Lower lobe of right lung (tissue), 2 donors: ENCODE measurements at places on chromosomes 6 and 20. TPM values are rescaled to one million over a fixed set of nuclear protein-coding genes. Genes with fewer than 3 reads are reported as not detected.

The HMGCLL1 gene
- 4.3 TPM for total RNA-seq

The CDH4 gene
- total RNA-seq = 0.06 TPM

The PMEPA1 gene
- 26.9 TPM for total RNA-seq

The ENPP5 gene
- total RNA-seq = 11.4 TPM

The OR2H1 gene
- total RNA-seq = not detected

The ADGRB3 gene
- 2.3 TPM for total RNA-seq

The OR2B6 gene
- not detected for total RNA-seq

The APCDD1L gene
- not detected for total RNA-seq

The CTCFL gene
- not detected for total RNA-seq

The ATP6V1G2 gene
- 1.6 TPM for total RNA-seq

The BCAS1 gene
- 2.8 TPM for total RNA-seq

The CGA gene
- not detected for total RNA-seq

The NEURL2 gene
- 2.4 TPM for total RNA-seq

The UNC5CL gene
- total RNA-seq = 1.1 TPM

The TBCC gene
- 19.3 TPM for total RNA-seq

The GTF3C6 gene
- total RNA-seq = 46.1 TPM

The SIGLEC1 gene
- 114 TPM for total RNA-seq

The CASS4 gene
- total RNA-seq = 23.9 TPM

The CD109 gene
- 25.0 TPM for total RNA-seq

The HCRTR2 gene
- total RNA-seq = not detected

The CTNNBL1 gene
- 52.3 TPM for total RNA-seq

The NRN1 gene
- 15.0 TPM for total RNA-seq

The PREX1 gene
- total RNA-seq = 78.2 TPM

The ADGRF1 gene
- 9.9 TPM for total RNA-seq

The ISM1 gene
- 8.4 TPM for total RNA-seq

The PDE7B gene
- total RNA-seq = 2.2 TPM

The SLC35A1 gene
- 41.0 TPM for total RNA-seq

The VSTM2L gene
- total RNA-seq = 14.1 TPM

The ABHD16B gene
- not detected for total RNA-seq

The RAD21L1 gene
- not detected for total RNA-seq

The IL17F gene
- not detected for total RNA-seq

The CALHM6 gene
- total RNA-seq = 9.1 TPM

The LRRN4 gene
- total RNA-seq = 42.6 TPM

The TRAPPC3L gene
- not detected for total RNA-seq

The INSM1 gene
- total RNA-seq = not detected

The CDH26 gene
- 8.4 TPM for total RNA-seq

The BNIP5 gene
- total RNA-seq = not detected

The TAF11 gene
- total RNA-seq = 20.7 TPM

The NKAPL gene
- total RNA-seq = 0.30 TPM

The NDUFAF5 gene
- 14.1 TPM for total RNA-seq

The DEFB132 gene
- not detected for total RNA-seq

The HAO1 gene
- total RNA-seq = not detected

The SEL1L2 gene
- total RNA-seq = not detected

The LRRC1 gene
- total RNA-seq = 13.4 TPM

The HLA-DRB1 gene
- 480 TPM for total RNA-seq

The SMLR1 gene
- not detected for total RNA-seq

The RIPOR2 gene
- 38.0 TPM for total RNA-seq

The DBNDD2 gene
- total RNA-seq = 82.2 TPM

The CD83 gene
- total RNA-seq = 25.0 TPM

The WFDC12 gene
- 3.9 TPM for total RNA-seq

The SLC4A11 gene
- total RNA-seq = 5.0 TPM

The COL9A3 gene
- 0.89 TPM for total RNA-seq

The IP6K3 gene
- total RNA-seq = 3.5 TPM

The CHRNA4 gene
- total RNA-seq = not detected
